Stimulated activated memory B cell treated with anti-CD40 and anti-IgM and Interleukin-4, amounts not matched to agents 10 μg/mL and 1 μg/mL and 100 μg/mL, for 72 hours (primary cell): ENCODE measurements at places on chromosomes 11 and 22.

- ATAC-seq = no peak
- no peaks in the 10 kb centered on the region for H3K4me1 ChIP-seq
- H3K27me3 ChIP-seq = peaks cover 20% of the 10 kb centered on the region
- H3K27ac ChIP-seq = no peak overlapping the region
- no peaks in the 10 kb centered on the region for H3K36me3 ChIP-seq
- H3K4me3 ChIP-seq = no peak overlapping the region
Observed at GRCh38 chr22:26066534-26066933, 102.7 kb upstream of the SEZ6L start.

DNA sequence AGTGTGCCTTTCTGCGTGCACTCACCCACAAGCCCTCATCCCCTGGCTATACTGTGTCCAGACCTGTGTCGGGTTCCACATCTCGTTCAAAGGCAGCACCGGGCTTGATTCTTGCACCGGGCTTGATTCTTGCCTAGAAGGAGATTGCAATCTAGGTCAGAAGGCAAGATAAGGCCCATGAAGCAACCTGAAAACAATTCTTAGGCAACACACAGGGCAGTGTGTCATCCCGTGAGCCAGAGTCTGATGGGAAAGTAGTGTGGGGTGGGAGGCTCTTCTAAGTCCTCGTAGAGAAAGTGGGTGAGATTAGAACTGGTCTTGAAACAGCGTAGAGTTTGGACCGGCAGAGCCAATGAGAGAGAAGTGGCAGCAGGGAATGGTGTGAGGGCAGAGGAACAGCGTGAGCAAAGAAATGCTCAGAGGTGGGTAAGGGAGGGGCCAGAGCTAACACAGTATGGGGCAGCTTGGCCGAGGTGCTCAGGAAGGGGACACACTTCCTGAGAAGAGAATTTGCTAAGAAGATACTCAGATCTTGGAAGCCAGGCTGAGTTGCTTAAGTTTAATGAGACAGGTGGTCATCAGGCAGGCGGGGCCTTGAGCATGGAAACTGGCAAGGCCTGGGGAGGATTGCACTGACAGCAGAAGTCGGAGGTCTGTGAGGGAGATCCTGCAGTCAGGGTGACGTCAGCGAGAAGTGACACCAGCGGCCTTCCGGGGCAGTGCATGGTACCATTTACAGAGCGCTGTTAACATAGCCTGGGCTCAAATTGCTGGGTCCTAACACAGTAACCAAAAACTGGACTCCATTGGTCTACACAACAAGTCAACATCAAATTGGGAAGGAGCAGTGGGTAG lies 40.7 kb upstream of the DKK3 start:
- H3K27ac ChIP-seq = no peak overlapping the region
- H3K27me3 ChIP-seq = peaks cover 26% of the 10 kb centered on the region
- H3K4me1 ChIP-seq = no peaks in the 10 kb centered on the region

GRCh38 chr22:31248965-31249958 lies 37.2 kb downstream of the LIMK2 start:
- H3K4me1 ChIP-seq = peaks cover 3% of the 10 kb centered on the region
- no peaks in the 10 kb centered on the region for H3K36me3 ChIP-seq
- no peak overlapping the region for H3K27ac ChIP-seq
- H3K27me3 ChIP-seq = no peaks in the 10 kb centered on the region

DNA sequence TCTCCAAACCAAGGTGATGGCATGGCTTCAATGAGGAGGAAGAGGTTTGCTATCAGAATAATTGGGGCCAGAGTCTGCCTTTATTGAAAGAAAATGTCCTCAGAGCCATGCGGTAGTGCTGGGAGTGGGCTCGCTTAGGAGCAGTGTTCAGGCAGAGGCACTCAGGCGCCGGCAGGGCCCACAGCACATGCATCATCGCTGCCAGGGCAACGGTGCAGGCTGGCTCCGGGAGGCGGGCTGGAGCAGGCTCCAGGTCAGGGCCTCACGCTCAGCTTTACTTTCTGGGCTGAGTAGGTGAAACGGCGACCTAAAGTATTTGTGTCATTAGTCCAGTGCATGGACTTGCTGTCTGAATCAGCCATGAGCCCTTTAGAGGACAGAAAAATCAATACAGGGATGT lies 169.9 kb upstream of the CCDC90B start:
- H3K4me3 ChIP-seq = no peak overlapping the region
- no peak overlapping the region for H3K27ac ChIP-seq
- no peaks in the 10 kb centered on the region for H3K36me3 ChIP-seq
- ATAC-seq = no peak
- no peaks in the 10 kb centered on the region for H3K27me3 ChIP-seq
- peaks cover 6% of the 10 kb centered on the region for H3K4me1 ChIP-seq

DNA sequence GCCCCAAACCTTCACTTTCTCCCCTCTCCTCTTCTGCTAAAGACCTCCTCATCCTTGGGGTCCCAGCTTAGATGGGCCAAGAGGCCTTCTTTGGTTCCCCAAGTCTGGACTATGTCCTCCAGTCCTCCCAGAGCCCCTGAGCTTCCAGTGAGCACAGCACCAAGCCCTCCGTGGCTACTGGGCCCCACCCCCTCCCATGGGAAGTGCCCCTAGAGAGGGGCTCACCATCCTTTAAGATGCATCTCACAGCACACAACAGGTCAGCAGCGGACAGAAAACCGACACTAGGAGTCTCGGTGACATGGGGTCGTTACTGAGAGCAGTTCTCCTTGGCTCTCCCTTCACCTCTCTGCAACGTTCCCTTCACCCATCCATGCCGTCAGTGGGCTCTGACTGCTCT lies 2.7 kb downstream of the LRRC32 start:
- peak overlapping the region; percentile 40 for H3K27ac ChIP-seq
- peaks cover 83% of the 10 kb centered on the region for H3K4me1 ChIP-seq
- H3K4me3 ChIP-seq = peak overlapping the region; percentile 81

DNA sequence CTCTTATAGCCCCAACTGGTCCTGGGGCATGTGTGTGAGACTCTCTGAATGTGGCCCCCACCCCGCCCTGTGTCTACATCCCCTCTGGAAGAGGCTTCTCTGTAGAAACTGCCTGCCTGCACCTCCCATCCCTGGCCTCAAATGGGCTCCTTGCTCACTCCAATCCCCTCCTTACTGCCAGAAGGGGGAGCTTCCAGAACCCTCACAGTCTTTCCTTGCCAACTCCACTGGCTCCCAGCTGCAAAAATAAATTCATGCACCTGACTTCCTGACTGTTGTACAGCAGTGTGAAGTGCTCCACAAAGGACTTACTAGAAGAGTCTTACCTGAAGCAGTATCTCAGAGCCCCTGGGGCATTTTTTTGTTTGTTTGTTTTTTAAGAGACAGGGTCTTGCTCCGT lies 15.2 kb upstream of the SERPIND1 start:
- H3K27ac ChIP-seq = no peak overlapping the region
- ATAC-seq = no peak
- H3K4me3 ChIP-seq = no peak overlapping the region

GRCh38 chr11:35160246-35160824 lies 21.4 kb downstream of the CD44 start:
- peak overlapping the region; percentile 93 for H3K27ac ChIP-seq
- H3K4me3 ChIP-seq = no peak overlapping the region
- peaks cover 21% of the 10 kb centered on the region for H3K36me3 ChIP-seq
- no peak for ATAC-seq
- no peaks in the 10 kb centered on the region for H3K27me3 ChIP-seq

GRCh38 chr22:22952531-22953280 lies 65.1 kb downstream of the IGLL5 start:
- H3K27me3 ChIP-seq = no peaks in the 10 kb centered on the region
- no peak overlapping the region for H3K4me3 ChIP-seq

GRCh38 chr11:77072851-77073327 lies 6.1 kb downstream of the CAPN5 start:
- ATAC-seq = no peak
- H3K4me1 ChIP-seq = peaks cover 8% of the 10 kb centered on the region
- no peaks in the 10 kb centered on the region for H3K36me3 ChIP-seq

DNA sequence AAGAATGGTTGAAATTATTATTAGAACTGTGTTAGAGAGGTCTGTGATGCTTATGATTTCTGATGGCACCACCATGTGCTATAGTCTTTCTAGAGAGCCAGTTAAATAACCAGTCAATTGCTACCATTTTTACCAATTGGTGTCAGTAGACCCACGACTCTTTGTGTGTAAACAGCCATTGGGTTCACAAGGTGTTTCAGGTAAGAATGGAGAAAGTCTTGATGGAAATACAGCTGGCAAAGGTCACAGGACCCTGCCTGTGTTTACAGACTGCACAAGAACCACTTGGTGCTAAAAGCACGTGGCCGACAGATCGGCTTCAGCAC lies 30.5 kb upstream of the OR10G7 start:
- no peak overlapping the region for H3K4me3 ChIP-seq
- H3K27ac ChIP-seq = peak overlapping the region; percentile 86
- H3K4me1 ChIP-seq = peaks cover 28% of the 10 kb centered on the region
- no peak for ATAC-seq
- no peaks in the 10 kb centered on the region for H3K36me3 ChIP-seq

- peak overlapping the region; percentile 70 for H3K27ac ChIP-seq
- no peaks in the 10 kb centered on the region for H3K27me3 ChIP-seq
- ATAC-seq = peak; percentile 76
- peak overlapping the region; percentile 91 for H3K4me3 ChIP-seq
Observed at GRCh38 chr11:100687630-100688395, 725 bp downstream of the ARHGAP42 start.

DNA sequence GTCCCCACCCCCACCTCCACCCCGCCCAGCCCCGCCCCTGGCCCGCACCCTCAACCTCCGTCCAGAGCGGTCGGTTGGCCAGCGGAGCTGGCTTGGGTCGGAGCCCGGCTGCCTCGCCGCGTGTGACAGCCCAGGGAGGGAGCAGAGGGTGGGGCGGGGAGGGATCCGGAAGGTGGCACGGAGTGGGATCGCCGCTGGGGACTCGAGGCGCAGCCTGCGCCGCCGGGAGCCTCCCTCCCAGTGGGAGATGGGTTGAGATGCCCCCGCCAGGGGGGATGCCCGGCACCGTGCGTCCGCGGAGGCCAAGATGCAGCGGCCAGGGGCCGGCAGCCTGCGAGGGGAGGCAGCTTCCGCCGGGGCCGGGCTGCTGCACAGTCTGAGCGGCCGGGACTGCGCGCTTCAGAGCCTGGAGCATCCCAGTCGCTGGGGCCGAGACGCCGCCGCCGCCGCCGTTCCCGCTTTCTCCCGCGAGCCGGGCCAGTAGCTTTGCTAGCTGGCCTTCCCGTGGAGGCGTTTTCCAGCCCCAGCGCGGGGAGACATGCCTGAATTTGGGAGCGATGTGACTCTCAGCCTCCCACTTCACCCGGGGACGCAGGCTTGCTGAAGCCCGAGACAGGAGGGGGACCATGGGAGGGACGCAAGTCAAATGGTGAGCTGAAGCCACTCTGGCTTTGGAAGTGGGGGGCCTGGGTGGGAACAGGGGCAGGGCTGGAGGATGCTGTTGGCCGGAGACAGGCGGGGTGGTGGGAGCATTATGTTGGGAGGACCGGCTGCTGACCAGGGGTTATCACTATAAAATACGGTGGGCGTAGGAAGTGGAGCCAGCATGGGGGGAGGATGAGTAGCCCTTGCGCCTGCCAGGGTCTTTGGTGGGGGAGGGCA lies 40.2 kb downstream of the DIXDC1 start:
- peak; percentile 73 for ATAC-seq
- H3K27me3 ChIP-seq = peaks cover 42% of the 10 kb centered on the region
- H3K4me1 ChIP-seq = peaks cover 13% of the 10 kb centered on the region
- no peak overlapping the region for H3K27ac ChIP-seq
- H3K36me3 ChIP-seq = no peaks in the 10 kb centered on the region
- H3K4me3 ChIP-seq = peak overlapping the region; percentile 70

GRCh38 chr22:20418211-20418788 lies 19.3 kb downstream of the SCARF2 start:
- H3K27me3 ChIP-seq = peaks cover 2% of the 10 kb centered on the region
- ATAC-seq = peak; percentile 83
- H3K27ac ChIP-seq = no peak overlapping the region
- no peaks in the 10 kb centered on the region for H3K36me3 ChIP-seq
- peaks cover 6% of the 10 kb centered on the region for H3K4me1 ChIP-seq
- peak overlapping the region; percentile 65 for H3K4me3 ChIP-seq

GRCh38 chr11:67030976-67031375 lies 8.0 kb downstream of the SYT12 start:
- peaks cover 91% of the 10 kb centered on the region for H3K27me3 ChIP-seq
- no peak overlapping the region for H3K4me3 ChIP-seq

DNA sequence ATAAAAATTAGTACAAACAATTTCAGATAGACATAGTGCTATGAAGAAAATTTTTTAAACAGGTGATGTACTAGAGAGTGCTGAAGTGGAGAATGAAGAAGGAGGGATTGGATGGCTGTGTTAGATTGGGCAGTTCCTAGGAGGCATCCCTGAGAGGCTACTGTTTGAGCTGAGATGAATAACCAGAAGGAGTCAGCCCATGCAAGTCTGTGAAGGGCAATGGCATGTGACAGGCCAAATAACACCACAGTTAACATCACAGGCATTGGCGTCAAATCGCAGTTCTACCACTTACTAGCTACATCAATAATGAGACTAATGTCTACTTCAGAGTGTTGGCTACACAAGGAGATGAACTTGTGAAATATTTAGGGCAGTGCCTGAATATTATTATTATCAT lies 35.4 kb downstream of the HORMAD2 start:
- no peaks in the 10 kb centered on the region for H3K27me3 ChIP-seq
- H3K4me1 ChIP-seq = no peaks in the 10 kb centered on the region
- H3K36me3 ChIP-seq = no peaks in the 10 kb centered on the region
- no peak overlapping the region for H3K27ac ChIP-seq
- no peak for ATAC-seq
- no peak overlapping the region for H3K4me3 ChIP-seq

DNA sequence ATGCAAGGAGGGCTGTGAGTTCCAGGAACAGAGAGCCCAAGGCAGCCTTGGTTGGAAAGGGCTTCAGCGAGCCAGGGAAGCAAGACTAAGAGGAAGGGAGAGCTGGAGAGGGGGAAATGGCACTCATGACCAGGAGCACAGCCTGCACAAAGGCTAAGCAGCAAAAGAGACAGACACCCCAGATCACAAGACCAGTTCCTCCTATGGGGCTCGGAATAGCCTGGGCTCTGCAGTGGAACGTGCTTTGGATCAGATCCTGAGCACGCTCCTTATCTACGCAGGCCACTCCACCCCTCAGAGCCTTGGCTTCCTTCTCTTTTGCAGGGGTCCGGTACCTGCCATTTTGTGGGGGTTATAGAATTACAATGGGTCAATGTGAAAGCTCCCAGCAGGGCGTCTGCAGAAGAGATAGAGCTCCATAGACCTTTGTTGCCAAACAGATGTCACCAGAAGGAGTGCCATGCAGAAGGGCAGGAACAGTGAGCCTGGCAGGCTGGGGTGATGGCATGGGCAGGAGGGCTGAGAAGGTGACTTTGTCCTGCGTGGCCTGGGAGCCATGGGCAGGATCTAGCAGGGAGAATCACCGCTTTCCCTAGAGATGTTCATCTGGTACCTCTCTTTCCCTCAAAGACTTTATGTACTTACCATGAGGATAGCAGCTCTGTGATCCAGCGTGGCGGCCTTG lies 33.8 kb downstream of the ZC3H7B start:
- no peak overlapping the region for H3K4me3 ChIP-seq
- H3K27ac ChIP-seq = no peak overlapping the region
- peaks cover 54% of the 10 kb centered on the region for H3K36me3 ChIP-seq

DNA sequence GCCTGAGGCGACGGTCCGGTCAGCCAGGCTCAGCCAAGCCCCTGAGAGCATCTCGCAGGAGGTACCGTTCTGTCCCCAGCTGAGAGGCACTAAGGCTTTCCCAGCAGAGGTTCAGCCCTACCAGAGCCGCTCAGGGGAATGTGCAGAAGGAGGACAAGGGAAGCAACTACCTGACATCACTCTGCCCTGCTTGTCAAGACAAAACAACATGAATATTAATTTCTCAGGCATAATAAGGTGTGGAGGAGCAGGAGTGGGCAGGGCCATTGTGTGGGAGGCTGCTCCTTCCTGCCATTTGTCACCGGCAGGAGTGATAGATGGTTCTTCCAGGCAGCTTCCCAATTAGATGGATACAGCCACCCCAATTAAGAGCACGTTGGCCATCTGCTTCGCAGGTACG lies 181.4 kb downstream of the KIRREL3 start:
- peaks cover 10% of the 10 kb centered on the region for H3K27me3 ChIP-seq
- ATAC-seq = no peak
- no peaks in the 10 kb centered on the region for H3K36me3 ChIP-seq
